ENCODE measurements at places on chromosomes 12 and 14. TPM values are rescaled to one million over a fixed set of nuclear protein-coding genes. Genes with fewer than 3 reads are reported as not detected.

PRKD1 gene
- total RNA-seq: 7.8 TPM

LRRC10 gene
- total RNA-seq: not detected

PPP1R36 gene
- not detected for total RNA-seq

PPM1H gene
- 1.5 TPM for total RNA-seq

APOF gene
- total RNA-seq: not detected

ERBB3 gene
- total RNA-seq: not detected

SLC2A14 gene
- total RNA-seq: not detected

NTN4 gene
- total RNA-seq: 229 TPM

CCDC175 gene
- not detected for total RNA-seq

SPTB gene
- total RNA-seq: not detected

LARP4 gene
- total RNA-seq: 33.6 TPM

CRIP2 gene
- 431 TPM for total RNA-seq

SMOC1 gene
- total RNA-seq: 0.27 TPM

MMP19 gene
- total RNA-seq: 2.3 TPM

TIMELESS gene
- total RNA-seq: 23.5 TPM

CIDEB gene
- 14.5 TPM for total RNA-seq

CLEC6A gene
- not detected for total RNA-seq

MANSC4 gene
- total RNA-seq: not detected

KRT74 gene
- not detected for total RNA-seq

BEGAIN gene
- 0.20 TPM for total RNA-seq

KRT6C gene
- not detected for total RNA-seq

KCTD10 gene
- total RNA-seq: 64.8 TPM

NEUROD4 gene
- total RNA-seq: not detected

VRK1 gene
- 20.3 TPM for total RNA-seq

ATP2B1 gene
- 16.6 TPM for total RNA-seq

SLC17A8 gene
- total RNA-seq: not detected

TUBA1C gene
- total RNA-seq: 1,280 TPM

NRL gene
- 0.74 TPM for total RNA-seq

PLEKHH1 gene
- 0.05 TPM for total RNA-seq

TBX5 gene
- total RNA-seq: not detected

OR4Q3 gene
- not detected for total RNA-seq

BMP4 gene
- 95.3 TPM for total RNA-seq

HVCN1 gene
- total RNA-seq: 4.1 TPM

KLHL42 gene
- 15.5 TPM for total RNA-seq

TNS2 gene
- total RNA-seq: 34.9 TPM

PAX9 gene
- total RNA-seq: not detected

TAS2R42 gene
- total RNA-seq: not detected

GALNT9 gene
- total RNA-seq: 2.1 TPM

TAS2R10 gene
- 0.13 TPM for total RNA-seq

EGLN3 gene
- total RNA-seq: 0.30 TPM

PPP1R12A gene
- 38.3 TPM for total RNA-seq

VSIG10 gene
- 24.5 TPM for total RNA-seq

MYH7 gene
- not detected for total RNA-seq

TAS2R8 gene
- not detected for total RNA-seq

CLEC1B gene
- not detected for total RNA-seq

CLEC4D gene
- total RNA-seq: not detected

CERS5 gene
- 33.7 TPM for total RNA-seq

NXPH4 gene
- total RNA-seq: not detected

DAO gene
- total RNA-seq: not detected

POTEM gene
- not detected for total RNA-seq

C1QL4 gene
- not detected for total RNA-seq

ADGRD1 gene
- total RNA-seq: not detected

VDR gene
- total RNA-seq: 0.60 TPM

NPFF gene
- total RNA-seq: not detected

KLRG1 gene
- 1.1 TPM for total RNA-seq

BTG1 gene
- total RNA-seq: 18.1 TPM

GPX2 gene
- not detected for total RNA-seq

STK38L gene
- 12.0 TPM for total RNA-seq

Measured in mammary microvascular endothelial cell (primary cell).